CD8-positive, alpha-beta memory T cell (primary cell): ENCODE measurements at places on chromosomes 7 and 10. TPM values are rescaled to one million over a fixed set of nuclear protein-coding genes. Genes with fewer than 3 reads are reported as not detected.

GRCh38 chr7:146002431-146003078 is 114.0 kb upstream of the CNTNAP2 start:
- no peak for DNase-seq

DNA sequence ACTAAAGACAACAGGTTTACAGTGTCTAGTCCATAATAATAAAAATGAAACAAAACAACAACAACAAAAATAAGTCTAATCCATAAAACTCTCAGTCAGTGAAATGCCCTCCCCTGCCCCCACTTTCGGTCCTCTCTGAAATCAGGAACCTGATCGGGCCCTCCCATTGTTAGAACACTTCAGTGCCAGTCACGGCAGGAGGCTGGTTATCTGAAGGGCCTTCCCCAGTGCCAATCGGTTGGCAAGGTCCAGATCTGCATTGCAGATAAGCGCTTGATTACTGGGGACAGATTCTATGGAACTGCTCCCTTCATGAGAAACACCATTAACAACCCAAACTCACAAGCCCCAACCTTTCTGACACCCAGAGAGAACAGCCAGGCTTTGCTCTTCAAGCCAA is 72.2 kb upstream of the EEPD1 start:
- no peak for DNase-seq

Gene LAMB1
- total RNA-seq, result not detected

- no peak for DNase-seq
These were observed 78.1 kb downstream of the HDAC9 start for GRCh38 chr7:18573410-18574234.

- DNase-seq, result no peak
These were observed 43.7 kb downstream of the ELFN1 start for GRCh38 chr7:1713502-1714484.

Gene SPDYE16
- total RNA-seq, result 0.20 TPM
